ENCODE measurements at places on chromosomes 12 and 14. TPM values are rescaled to one million over a fixed set of nuclear protein-coding genes. Genes with fewer than 3 reads are reported as not detected.

The C12orf57 gene
- total RNA-seq = 225 TPM

The KRT75 gene
- not detected for total RNA-seq

The ST8SIA1 gene
- total RNA-seq = 0.77 TPM

The BHLHE41 gene
- 4.0 TPM for total RNA-seq

The SERPINA9 gene
- not detected for total RNA-seq

The WNT5B gene
- total RNA-seq = 7.5 TPM

The PLEKHD1 gene
- total RNA-seq = 0.80 TPM

The CLEC2B gene
- not detected for total RNA-seq

The TAS2R31 gene
- 3.1 TPM for total RNA-seq

The ACOT6 gene
- total RNA-seq = not detected

The SERPINA10 gene
- total RNA-seq = not detected

The OAS3 gene
- total RNA-seq = 2.2 TPM

The ATP6V1D gene
- total RNA-seq = 55.5 TPM

The FAM186B gene
- total RNA-seq = 1.9 TPM

The BCL2L14 gene
- 0.64 TPM for total RNA-seq

The SLC17A8 gene
- total RNA-seq = not detected

The SLC25A21 gene
- 1.2 TPM for total RNA-seq

The AVPR1A gene
- total RNA-seq = 0.59 TPM

The CNTN1 gene
- 0.46 TPM for total RNA-seq

The TCL1B gene
- not detected for total RNA-seq

The INF2 gene
- 97.2 TPM for total RNA-seq

The ZNF410 gene
- total RNA-seq = 39.0 TPM

The MYH7 gene
- 0.18 TPM for total RNA-seq

The IQSEC3 gene
- 13.2 TPM for total RNA-seq

The C2CD5 gene
- total RNA-seq = 22.4 TPM

The EMC9 gene
- total RNA-seq = 16.7 TPM

The SYNDIG1L gene
- 1.1 TPM for total RNA-seq

The KRT5 gene
- not detected for total RNA-seq

The KSR2 gene
- total RNA-seq = 0.05 TPM

The ALG10B gene
- total RNA-seq = 0.44 TPM

The ENO2 gene
- 5.3 TPM for total RNA-seq

The ARG2 gene
- 18.6 TPM for total RNA-seq

The BICDL1 gene
- 2.8 TPM for total RNA-seq

The DAD1 gene
- 250 TPM for total RNA-seq

The GLIPR1L1 gene
- total RNA-seq = not detected
